Amniotic epithelial cell (primary cell): ENCODE measurements at places on chromosomes 5 and 9.

DNA sequence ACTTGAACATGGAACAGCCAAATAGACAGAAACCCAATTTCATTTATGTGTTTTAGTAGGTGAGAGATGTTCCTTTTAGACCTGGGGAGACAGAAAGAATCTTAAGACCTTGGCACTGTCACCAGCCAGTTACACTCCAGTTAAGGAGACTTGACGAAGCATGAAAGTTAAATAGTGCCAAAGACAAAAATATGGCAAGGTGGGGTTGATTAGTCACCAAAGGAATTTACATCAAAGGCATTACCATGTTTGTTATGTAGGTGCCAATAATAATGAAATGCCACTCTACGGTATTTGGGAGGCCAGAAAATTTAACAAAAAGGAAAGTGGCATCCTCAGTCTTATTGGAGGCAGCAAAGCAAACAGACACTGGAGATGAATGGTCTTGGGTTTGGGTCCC lies 9.2 kb upstream of the IL12B start:
- DNase-seq: no peak

- no peak for DNase-seq
Observed at GRCh38 chr9:71820403-71820921, 52.1 kb upstream of the CEMIP2 start.

DNA sequence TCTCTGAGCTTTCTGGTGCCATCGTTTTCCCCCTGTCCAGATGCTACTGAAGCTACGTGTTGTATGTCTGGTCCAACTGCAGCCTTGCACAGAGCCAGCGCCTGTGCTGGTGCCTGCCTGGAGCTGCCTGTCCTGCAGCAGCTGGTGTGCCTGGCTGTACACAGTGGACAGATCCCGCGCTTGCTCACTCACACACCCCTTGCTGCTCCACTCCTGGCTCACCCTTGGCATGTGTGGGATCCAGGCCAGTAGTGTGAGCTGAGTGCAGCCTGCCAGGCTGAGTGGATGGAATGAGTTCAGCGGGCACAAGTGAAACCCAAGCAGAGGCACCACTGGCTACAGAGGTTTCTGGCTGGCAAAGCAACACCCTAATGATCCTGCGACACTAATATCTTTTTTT lies 40.4 kb downstream of the FER start:
- no peak for DNase-seq

- DNase-seq: no peak
Observed at GRCh38 chr9:68742333-68742730, 37.3 kb downstream of the PIP5K1B start.

DNA sequence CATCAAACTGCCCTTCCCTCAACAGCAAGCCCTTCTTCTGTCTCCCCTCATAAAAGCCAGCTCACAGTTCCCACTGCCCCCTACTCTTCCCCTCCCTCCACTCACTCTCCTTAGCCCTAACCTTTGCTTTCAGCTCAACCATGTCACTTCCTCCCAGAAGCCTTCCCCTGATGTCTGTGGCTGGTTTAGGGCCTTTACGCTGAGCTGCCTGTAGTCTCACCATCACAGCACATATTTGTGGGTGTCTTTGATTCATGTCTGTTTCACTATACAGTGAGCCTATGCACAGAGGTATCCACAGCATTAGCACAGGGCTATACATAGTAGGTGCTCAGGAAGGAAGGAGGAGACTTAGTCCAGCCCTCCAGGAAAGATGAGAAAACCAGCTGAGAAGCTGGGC lies 34.7 kb downstream of the C9orf50 start:
- DNase-seq: no peak

GRCh38 chr5:169421677-169422076 lies 120.7 kb upstream of the SLIT3 start:
- no peak for DNase-seq

GRCh38 chr5:143023411-143024096 lies 253.4 kb downstream of the ARHGAP26 start:
- DNase-seq: no peak

DNA sequence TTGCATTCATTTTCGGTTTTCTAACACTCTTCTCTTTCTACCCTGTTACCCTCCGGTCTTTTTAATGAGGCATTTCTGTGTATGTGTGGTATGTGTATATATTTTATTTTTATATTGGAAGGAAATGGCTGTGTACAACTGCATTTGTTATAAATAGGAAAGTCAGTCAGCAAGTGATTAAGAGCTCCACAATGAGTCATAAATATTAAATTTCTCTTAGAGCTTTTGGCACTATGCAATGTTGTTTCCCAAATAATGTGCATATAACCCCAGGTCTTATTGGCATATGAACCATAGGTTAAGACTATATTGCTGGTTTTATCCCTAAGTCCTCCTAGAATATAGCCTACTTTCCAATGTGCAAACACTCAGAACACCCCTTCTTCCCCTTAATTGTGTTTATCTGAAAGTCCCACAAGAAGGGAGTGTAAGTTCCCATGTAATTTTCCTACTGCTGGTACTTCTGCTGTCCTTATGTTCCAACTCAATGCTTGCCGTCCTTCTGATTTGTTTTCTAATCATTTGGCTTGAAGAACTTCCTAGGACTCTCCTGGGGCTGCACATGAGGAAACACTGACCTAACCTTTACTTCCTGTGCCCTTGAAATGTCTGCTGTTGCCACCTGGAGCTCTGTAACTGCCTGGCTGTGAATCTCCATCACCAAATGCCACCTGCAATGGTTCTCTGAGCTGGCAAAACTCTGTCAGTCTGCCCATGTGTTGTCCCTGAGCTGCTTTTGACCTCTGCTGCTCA lies 65.5 kb upstream of the PCSK5 start:
- no peak for DNase-seq

GRCh38 chr9:136407911-136408310 lies 2.5 kb downstream of the ENTR1 start:
- DNase-seq: no peak

DNA sequence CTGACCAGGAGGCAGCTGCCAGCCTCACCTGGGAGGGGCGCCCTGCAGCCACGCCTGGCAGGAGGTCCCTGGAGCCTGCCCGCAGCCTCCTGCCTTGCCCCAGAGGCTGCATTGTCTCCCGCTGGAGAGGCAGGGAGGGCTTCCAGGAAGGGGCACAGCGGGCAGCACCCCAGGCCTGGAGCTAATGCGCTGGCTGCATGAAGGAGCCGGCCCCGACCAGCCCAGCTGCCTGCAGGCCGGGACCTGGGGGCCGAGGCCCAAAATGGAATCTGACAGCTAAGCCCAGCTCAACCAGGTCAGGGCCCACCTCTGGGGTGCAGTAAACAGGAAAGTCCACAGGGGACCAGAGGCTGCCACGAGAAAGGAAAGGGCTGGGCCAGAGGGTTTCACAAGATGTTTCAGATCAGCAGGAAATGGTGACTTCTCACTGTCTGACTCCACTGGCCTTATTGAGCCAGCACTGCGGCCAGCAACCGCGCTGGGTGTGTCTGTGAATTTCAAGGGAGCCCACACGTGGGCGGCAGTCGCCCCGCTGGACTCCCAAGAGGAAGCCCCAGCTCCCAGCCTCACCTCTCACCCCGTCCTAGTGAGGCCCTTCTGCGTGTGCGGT lies 18.6 kb upstream of the NOTCH1 start:
- DNase-seq: peak; percentile 88

DNA sequence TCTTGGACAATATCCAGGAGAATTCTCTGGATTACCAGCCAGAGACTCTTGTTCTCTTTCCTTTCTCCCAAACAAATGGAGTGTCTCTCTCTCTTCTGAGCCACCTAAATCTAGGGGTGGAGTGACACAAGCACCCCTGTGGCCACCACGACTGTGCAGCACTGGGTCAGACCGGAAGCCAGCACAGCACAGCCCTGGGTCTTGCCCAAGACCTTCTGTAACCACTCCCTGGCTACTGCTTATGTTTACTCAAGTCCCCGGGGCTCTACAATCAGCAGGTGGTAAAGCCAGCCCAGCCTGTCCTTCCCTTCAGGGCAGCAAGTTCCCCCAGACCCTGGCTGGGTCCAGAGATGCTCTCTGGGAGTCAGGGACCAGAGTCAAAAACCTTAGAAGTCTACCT lies 110.0 kb upstream of the TUT7 start:
- DNase-seq: no peak

- no peak for DNase-seq
Observed at GRCh38 chr9:134929193-134930158, 11.8 kb upstream of the FCN1 start.

DNA sequence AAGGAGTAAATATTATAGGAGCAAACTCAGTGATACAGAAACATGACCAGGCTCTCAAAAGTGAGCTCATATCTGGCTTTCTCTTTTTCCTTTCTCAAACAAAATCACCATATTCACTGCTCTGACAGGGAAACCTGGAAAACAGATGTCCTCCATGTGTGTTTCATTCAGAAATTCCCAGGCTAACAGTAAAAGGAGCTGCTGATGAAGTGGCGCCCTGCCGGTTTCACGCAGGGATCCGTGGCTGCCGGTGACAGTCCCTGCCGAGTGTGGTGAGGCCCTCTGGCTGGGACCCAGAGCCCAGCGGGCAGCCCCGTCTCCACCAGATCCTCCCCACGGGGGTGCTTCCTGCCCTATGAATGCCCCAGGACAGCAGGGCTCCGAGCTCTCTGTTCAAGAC lies 208.1 kb downstream of the GNA14 start:
- no peak for DNase-seq

GRCh38 chr5:167030500-167031120 lies 1260.8 kb upstream of the WWC1 start:
- peak; percentile 32 for DNase-seq

- DNase-seq: no peak
Observed at GRCh38 chr9:37210737-37211523, 90.6 kb downstream of the ZCCHC7 start.

GRCh38 chr5:180006141-180006540 lies 65.4 kb downstream of the RNF130 start:
- DNase-seq: peak; percentile 44

DNA sequence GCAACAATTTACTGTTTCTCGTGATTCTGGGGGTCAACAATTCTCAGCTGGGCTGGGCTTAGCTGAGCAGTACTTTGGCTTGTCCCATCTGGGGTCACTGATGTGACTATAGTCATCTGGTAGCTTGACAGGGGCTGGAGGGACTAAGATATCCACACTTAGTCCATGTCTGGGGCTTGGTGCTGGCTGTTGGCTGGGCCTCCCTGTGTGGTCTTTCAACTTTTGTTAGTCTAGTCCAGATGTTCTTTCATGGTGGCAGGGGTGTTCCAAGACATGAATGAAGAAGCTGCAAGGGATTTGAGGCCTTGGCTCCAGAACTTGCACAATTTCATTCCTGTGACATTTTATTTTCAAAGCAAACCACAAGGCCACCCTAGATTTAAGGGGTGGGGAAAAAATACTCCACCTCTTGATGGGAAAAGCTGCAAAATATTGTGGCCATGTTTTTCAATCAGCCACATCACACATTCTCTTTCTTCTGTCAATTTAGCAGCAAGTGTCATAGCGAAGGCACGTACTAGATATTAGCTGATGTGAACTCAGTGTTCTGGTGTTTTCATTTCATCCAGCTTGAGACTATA lies 59.2 kb downstream of the TSSK1B start:
- DNase-seq: no peak

DNA sequence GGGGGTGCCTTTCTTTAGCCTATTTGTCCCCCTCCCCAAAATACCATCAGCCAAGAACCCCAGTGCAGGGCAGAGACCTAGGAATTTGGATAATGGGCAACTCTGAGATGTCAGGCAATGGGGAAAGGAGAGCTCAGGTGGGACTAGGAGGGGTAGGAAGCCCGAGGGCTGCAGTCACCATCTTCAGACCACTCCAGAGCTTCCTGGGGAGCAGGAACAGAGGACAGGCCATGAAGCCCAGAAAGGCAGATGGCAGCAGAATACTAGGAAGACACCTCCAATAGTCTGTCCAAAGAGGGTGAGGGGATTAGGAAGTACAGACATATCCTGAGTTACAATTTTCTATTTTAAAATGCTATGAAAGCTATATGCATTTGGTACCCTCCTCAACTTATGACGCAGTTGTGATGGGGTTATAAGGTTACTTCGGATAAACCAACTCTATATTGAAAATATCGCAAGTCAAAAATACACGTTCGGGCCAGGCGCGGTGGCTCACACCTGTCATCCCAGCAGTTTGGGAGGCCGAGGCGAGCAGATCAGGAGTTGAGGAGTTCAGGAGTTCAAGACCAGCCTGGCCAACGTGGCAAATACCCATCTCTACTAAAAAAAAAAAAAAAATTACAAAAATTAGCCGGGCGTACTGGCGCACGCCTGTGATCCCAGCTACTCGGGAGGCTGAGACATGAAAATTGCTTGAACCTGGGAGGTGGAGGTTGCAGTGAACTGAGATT lies 34.6 kb upstream of the IL17B start:
- no peak for DNase-seq

GRCh38 chr5:168198359-168198758 lies 93.1 kb upstream of the WWC1 start:
- DNase-seq: no peak

- DNase-seq: no peak
Observed at GRCh38 chr5:160266044-160266443, 36.7 kb downstream of the FABP6 start.

DNA sequence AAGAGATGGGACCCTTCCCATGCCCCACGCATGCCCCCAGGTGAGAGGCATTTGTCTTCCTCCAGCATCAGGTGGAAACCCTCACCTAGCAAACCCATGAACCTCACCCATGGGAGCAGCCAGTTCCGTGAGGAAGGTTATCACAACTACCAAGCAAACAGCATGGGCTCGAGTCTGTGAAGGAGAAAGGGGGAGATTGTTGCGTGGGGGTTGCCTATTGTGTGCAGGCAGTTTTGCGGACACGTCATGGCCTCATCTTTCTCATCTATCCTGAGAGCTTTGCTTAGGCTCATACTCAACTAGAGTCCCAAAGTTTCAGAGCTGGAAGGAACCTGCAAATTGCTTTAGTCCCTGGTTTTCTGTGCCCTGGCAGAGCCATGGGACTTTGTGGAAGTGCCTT lies 73.6 kb upstream of the TGFBR1 start:
- DNase-seq: no peak
